ENCODE measurements at places on chromosomes 2 and 18.

DNA sequence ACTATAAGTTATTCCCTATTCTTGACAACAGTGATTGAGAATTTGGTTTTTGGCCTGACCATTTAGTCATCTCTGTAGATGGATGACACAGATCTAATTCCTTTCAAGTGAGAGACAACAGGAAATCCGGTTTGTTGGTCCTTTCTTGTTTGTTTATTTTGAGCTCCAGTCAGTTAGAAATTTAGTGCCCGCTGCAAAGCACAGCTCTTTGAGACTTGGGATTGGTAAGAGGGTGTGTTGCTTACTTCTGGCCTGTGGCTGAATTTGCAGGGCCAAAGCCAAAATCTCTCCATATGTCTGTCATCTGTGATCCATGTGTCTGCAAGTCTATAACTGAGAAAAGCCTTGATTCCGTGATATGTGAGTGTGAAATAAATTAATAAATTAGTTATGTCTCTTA lies 74.3 kb downstream of the BIN1 start:
- DNase-seq: no peak

DNA sequence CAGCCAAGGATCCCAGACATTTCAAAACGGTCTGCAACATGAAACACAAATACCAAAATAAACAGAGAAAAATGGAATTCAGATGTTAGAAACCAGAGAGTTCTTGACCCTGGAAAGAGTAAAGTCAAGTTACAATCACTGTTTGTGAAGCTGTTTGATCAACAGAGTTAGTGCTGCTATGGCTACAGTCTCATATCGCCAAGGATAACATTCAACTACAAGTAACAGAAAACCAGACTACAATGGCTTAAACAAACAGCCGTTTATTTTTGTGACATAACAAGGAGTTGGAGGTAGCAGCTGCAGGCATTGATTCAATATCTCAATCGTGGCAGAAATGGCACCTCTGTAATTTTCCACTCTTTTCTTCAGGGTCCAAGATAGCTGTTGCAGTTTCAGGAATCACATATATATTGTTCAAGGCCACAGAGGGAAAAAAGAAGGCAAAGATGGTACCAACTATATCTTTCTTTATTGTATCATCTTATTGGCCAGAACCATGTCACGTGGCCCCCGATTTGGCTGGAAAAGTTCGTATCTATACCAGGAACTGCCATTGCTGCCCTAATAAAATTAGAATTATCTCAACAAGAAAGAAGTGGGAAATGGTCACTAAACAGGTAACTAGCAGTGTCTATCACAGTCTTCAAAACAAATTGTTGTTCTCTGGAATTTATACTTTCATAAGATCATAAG lies 17.7 kb upstream of the HNRNPLL start:
- no peak for DNase-seq

DNA sequence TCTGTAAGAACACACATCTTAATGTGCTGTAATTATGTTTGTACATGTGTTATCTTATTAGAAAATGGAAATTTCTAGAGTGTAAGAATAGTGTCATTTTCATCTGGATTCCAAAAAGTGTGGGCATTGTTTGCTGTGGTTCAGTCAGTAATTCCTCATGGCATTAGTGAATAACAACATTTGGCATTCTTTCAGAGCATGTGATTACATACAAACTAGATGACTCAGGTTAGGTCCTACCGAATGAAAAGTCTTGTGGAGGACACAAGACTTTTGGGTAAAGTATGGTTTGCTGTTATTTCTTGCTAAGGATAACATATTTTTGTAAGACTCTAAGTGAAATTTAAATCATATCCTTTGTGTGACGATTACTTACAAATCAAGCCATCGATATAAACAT lies 593.1 kb upstream of the NRXN1 start:
- DNase-seq: no peak

GRCh38 chr18:74498712-74499627 lies 2.8 kb downstream of the CNDP2 start:
- no peak for DNase-seq

DNA sequence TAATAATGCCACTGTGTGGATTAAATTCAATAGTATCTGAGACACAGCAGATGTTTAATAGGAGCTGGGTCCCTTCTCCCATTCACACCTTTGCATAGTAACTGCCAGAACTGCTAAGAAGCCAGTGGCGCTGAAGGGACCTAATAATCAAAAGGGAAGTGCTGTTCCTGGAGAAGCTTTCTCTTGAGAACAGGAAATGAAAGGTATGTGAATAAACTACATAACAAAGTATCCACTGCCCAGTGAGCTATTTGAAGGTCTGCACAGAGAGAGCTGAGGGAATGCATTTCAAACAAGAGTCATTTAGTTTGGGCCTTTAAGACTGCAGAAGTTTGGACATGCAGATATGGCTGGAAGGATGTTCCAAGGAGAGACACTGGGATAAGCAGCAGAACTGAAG lies 56.1 kb upstream of the KIDINS220 start:
- no peak for DNase-seq

DNA sequence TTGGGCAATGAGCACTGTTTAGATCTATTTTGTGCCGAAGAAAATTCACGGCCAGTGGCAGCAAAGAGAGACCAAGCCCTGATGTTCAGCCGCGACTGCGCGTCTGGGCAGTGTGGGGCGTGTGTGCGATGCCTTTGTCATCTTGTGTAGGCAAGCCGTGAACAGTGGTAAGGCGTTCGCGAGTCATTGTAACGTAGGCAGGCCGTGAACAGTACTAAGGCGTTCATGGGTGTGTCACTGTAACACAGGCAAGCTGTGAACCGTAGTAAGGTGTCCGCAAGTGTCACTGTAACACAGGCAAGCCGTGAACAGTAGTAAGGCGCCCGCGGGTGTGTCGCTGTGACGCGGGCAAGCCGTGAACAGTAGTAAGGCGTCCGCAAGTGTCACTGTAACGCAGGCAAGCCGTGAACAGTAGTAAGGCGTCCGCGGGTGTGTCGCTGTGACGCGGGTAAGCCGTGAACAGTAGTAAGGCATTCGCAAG lies 99.9 kb downstream of the NFATC1 start:
- DNase-seq: no peak

DNA sequence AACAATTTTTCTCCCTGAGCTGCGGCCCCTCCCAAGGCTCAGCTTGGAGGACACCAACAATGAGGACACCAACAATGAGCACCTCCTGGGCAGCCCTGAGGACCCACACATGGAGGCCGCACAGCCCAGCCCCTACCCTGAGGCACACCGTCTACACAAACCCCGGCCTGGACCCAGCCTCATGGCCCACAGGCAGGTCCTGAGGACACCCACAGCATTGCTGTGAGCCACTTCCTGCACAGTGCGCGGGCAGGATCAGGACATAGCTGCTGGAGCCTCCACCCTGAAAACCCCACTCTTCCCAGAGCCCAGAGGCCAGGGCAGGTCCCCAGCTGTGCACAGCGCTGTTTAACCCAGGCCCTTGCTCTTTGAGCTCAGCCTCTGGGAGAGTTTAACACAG lies 194.3 kb downstream of the RTP5 start:
- no peak for DNase-seq

GRCh38 chr18:5756823-5757222 lies 138.5 kb downstream of the TMEM200C start:
- DNase-seq: no peak

GRCh38 chr2:203808046-203808750 lies 59.4 kb upstream of the CTLA4 start:
- no peak for DNase-seq

DNA sequence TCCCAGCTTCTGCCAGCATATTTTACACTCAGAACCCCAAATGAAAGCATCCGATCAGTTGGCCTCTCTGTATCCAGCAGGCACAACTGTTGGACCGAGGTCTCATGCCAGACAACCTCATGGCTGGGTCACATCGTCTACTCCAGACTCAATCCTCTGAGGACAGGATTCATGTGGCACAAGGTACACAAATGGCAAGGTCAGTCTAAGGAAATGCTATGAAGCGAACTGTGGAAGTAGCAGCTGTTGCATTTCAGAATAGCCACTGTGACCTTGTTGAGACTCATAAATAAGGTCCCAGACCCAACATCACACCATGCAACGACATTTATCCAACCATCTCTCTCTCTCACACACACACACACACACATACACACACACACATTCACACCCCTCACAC lies 7.1 kb upstream of the FZD7 start:
- DNase-seq: no peak

DNA sequence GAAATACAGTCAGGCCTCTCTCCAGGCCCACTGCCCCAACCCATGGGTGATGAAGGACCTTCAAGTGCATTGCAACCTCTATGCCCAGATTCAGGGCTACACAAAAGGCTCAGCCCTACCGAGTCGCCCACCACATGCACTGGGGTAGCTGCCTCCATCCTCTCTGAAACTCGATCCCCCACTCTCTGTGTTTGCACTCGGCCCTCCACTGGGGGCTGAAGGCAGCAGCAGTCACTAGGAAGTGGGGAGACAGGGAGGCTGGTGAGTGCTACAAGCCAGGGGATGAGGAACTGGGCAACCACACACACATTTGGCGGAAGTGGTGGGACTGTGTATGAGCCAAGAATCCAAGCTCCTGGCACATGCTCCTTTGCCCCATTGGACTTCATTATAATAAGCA lies 94.6 kb downstream of the CERS6 start:
- DNase-seq: no peak

DNA sequence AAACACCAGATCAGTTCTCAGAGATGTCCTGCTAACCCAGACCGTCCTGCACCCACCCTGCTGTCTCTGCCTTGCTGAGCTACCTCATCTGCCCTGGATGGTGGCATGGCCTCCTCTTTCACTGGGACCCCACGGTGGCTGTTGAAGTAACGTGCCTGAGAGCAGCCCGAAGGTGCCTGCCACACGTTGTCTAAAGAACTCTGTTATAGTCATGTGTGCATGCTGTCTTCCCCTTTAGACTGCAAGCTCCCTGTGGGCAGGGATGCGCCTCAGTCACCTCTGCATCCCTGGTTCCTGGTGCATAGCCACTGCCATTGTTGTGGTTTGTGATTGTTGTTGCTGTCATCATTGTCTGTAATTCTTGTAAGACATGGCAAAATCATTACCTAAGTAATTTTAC lies 235.9 kb downstream of the EIPR1 start:
- DNase-seq: no peak

DNA sequence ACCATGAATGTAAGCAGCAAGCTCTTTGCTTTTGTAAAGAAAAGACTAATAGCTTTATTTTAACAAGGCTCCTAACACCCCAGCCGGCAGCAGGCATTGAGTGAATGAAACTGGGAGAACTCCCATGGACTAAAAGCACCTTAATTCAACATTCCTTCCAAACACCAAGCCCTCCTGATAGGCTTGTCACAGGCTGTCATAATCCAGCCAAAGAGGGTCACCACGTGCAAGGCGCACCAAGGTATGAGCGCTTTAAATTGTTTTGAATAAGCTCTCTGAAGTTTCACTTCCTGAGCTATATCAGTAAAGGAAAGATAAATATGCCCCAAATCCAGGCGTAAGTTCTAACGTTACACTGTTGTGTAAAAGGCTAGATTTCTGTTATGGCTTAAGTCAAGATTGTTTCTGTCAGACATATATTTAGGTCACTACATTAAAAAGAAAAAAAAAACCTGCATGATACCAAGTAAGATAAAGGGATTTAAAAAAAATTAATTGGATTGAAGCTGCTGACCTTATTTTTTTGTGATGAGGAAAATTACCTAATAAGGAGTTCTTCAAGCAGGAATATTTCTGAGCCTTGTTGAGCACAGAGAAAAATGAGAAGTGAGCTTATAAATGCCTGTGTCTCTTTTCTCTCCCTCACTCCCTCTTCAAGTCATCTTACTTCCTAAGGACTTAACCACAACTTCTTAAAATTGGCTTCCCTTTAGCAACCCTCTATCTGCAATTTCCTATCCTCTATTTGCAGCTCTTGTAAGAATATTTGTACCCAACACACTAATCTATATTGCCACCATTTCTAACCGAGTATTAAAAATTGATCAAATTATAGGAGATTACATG lies 136.1 kb upstream of the NRP2 start:
- no peak for DNase-seq

- DNase-seq: no peak
These were observed 126.4 kb downstream of the NCOA1 start for GRCh38 chr2:24617424-24617823.

GRCh38 chr2:212064318-212064717 lies 474.3 kb downstream of the ERBB4 start:
- DNase-seq: no peak

DNA sequence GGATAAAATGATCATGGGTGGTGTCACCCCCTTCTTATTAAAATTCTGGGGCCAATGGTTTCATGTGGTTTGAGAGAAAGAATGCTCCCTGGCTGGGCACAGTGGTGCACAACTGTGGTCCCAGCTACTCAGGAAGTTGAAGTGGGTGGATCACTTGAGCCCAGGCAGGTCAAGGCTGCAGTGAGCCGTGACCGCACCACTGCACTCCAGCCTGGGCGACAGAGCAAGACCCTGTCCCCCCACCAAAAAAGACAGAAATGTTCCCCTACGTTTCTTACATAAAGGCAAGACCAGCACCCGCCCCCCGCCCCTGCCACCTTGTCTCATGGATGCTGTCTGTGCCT lies 53.0 kb upstream of the ID2 start:
- DNase-seq: no peak

GRCh38 chr2:117982376-117983033 lies 31.4 kb downstream of the CCDC93 start:
- no peak for DNase-seq

GRCh38 chr2:60958800-60959199 lies 58.7 kb upstream of the PEX13 start:
- peak; percentile 71 for DNase-seq
